ENCODE measurements at places on chromosomes 12 and 14.

GRCh38 chr12:131123817-131124216 lies 170.1 kb downstream of the ADGRD1 start:
- no peak for DNase-seq

- no peak for DNase-seq
Measured at GRCh38 chr14:49962621-49963020, 69.7 kb downstream of the ARF6 start.

DNA sequence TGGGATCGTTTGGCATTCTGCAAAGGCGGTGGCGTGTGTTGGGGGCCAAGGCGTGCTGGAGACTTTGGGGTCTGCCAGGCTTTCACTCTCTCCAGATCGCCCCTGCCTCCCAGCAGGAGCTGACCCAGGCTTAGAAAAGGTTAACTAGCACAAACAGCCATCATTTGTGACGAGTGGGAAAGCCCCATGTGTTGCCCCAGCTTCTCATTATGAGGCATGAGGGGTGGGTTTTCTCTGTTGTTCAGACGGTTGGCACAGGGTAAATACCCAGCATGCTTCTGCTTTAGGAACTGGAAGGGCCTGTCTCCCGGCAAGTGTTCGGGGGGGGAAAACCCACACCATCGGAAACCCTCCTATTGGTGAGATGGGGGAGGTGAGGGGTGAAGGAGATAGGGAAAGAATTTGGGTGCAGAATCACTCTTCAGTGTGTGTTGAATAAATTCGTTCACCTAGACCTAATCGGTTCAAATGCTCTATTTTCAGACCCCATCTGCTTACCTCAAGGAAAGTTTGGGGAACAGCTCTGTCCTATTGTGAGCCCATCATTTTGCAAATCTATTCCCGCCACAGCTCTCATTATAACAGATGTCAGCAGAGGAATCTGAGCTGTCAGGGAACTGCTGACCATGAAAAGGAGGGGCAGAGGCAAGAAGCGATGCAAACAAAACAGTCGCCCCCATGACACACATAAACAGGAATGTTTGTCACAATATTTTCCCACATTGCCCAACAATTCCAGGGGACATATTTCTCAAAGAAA lies 34.7 kb upstream of the C12orf42 start:
- peak; percentile 51 for DNase-seq

DNA sequence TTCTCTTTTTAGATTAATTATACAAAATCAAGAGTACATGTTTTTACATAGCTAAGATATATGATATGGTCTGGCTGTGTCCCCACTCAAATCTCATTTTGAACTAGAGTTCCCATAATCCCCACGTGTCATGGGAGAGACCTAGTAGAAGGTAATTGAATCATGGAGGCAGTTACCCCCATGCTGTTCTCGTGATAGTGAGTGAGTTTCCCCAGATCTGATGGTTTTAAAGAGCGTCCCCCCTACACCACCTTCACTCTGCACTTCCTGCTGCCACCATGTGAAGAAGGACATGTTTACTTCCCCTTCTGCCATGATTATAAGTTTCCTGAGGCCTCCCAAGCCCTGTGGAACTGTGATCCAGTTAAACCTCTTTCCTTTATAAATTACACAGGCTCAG lies 21.4 kb upstream of the DRAM1 start:
- DNase-seq: no peak

DNA sequence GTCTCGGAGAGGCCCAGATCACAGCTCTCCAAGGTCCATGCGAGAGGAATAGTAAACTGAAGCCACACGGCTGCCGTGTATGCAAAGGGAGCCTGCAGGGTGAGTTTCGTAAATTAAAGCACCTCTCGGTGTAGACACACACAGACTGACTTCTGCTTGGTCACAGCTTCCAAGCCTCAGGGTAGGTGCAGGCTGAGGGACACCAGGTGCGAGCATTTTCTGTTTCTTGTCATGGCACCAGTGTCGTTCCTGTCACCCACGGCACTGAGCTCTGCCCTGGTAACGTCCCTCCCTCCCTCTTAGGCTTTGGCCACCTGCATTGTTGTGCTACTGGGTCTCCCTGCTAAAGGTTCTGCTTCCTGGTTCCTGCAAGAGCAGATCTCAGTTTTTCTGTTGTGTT lies 76.2 kb upstream of the DYNC1H1 start:
- DNase-seq: no peak

GRCh38 chr14:99272899-99273765 lies 1.1 kb upstream of the BCL11B start:
- peak; percentile 79 for DNase-seq

DNA sequence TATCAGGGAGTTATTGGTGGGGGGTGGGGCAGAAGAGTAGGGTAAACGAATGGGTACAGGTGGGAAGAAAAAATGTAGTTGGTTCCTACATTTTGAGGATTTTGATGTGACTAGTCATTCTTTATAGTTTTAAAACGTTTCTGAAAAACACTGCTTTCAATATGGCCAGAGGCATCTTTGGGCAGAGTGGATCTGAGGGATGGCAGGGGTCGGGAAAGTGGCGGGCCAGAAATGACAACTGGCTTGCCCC lies 527 bp upstream of the ATP23 start:
- no peak for DNase-seq

DNA sequence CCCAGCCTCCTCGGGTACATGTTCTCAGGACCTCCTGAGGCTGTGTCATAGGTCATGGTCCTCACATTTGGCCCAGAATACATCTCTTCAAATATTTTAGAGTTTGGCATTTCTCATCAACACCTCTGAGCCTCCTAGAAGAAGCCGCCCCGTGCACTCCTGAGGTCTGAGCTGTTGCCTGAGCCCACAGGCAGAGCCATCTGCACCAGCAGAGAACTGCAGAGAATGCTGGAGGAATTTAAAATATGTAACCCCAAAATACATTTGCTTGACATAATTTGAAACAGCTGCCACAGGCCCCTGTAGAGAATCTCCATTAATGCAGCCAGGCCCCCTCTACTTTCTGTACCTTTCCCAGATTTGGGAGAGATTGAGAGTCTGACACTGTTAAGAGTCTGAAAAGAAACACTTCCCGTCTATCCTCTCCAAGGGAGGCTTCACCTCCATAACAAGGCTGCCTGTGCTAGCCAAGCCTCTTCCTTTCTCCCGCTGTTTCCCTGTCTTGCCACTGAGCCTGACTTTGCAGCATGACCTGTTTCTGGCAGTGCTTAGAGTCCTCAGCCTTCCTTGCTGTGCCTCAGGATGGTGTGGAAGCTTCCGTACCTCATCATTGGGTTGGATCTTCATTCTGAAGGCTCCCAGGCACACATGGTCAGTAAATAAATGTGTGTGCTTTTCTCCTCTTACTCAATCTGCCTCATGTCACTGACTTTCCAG lies 95.4 kb upstream of the SFSWAP start:
- no peak for DNase-seq

GRCh38 chr14:90383731-90384542 lies 12.9 kb upstream of the CALM1 start:
- peak; percentile 76 for DNase-seq

DNA sequence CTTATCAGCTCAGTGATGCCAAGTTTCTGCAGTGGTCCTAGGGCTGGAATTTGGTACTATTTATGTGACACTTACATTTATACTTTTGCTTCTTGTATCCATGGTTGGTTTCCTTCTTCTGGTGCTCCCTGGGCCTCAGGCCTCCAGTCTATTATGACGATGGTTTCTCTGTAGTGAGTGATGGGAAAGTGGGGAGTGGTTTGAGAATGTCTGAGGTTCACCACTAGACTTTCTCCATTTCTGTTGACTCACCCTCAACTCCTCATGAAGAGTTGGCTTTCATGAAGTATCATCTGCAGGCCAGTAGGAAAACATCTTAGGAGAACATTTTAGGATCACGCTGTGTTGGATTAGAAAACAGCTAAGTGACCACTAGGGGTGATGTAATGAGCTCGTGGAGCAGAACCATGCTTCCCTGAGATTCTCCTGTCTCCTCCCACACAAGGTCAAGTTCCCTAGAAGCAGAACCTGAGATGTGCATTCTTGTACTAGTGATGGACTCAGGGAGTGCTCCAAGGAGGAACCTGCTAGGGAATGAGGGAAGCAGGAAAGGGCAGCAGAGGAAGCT lies 32.1 kb downstream of the RPH3A start:
- DNase-seq: no peak

DNA sequence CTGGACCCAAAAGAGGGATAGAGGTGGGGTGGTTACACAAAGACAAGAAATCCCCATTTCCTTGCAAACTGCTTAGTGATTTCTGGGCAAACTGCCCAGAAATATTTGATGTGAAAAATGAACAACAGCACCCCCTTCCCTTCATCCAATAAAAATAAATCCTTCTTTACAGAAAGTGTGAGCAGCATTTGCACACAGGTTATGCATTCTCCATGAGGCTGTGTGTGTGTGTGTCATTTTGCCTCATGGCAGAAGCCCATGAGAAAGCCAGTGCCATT lies 17.2 kb upstream of the NRXN3 start:
- no peak for DNase-seq

DNA sequence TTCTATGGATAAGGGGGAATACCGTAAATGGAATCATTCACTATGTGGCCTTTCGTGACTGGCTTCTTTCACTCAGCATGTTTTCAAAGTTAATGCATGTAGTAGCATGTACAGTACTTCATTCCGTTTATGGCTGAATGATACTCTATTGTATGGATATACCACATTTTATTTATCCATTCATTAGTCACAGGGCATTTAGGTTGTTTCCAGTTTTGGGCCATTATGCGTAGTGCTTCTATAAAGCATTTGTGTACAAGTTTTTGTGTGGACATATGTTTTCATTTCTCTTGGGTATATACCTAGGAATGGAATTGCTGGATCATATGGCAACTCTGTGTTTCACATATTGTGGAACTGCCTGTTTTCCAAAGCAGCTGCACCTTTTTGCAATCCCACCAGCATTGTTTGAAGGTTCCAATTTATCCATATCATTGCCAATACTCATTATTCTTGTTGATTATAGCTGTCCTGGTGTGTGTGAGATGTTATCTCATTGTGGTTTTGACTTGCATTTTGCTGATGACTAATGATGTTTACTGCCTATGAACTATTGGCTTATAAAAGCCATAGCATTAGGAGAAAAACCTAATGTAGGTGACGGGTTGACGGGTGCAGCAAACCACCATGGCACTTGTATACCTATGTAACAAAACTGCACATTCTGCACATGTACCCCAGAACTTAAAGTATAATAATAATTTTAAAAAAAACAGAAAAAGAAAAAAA lies 45.5 kb downstream of the ATF7IP start:
- DNase-seq: no peak

DNA sequence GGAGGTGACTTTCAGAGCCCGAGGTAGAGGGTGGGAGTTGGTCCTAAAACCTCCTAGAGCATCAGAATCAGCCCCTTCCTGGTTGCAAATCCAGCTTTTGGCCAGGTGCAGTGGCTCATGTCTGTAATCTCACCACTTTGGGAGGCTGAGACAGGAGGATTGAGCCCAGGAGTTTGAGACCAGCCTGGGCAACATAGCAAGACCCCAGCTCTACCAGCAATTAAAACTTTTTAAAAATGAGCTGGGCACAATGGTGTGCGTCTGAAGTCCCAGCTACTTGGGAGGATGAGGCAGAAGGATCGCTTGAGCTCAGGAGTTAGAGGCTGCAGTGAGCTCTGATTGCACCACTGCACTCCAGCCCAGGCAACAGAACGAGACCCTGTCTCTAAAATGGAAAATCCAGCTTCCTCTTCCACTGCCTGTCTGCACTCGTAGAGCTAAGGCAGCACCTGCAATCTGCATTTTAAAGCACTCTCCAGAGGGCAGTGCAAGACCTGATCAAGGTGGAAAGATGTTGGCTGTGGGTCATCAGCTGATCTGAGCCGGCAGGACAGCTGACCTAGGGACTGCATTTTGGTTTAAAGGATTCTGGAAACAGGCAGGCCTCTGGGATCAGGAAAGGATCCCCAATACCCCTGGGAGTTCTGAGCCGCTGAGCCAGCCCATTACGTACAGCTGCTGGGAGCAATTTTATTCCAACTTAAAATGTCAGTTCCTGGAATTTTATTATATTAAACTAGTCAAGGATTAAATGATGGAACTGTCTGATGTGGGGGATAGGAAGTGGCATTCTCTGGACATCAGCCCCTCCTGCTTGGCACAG lies 1.8 kb upstream of the TESC start:
- no peak for DNase-seq

GRCh38 chr12:3216726-3217682 lies 139.8 kb downstream of the TSPAN9 start:
- DNase-seq: no peak

DNA sequence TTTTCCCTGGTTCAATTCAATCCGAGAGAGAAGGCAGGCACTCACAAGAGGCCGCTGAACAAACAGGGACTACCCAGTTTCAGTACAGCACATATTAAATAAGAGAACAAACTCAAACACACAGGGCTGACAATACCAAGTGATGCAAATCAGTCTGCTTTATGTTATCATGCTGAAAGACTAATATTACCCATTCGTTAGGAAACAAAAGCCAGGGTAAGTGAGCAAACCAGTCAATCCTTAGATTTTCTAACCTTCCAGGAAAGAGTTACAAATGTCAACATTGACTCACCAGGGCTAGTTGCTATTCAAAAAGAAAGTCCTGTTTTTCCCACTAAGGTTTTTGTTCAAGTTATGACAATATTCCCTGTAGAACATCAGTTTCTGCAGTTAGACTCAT lies 246.2 kb downstream of the C12orf42 start:
- no peak for DNase-seq

DNA sequence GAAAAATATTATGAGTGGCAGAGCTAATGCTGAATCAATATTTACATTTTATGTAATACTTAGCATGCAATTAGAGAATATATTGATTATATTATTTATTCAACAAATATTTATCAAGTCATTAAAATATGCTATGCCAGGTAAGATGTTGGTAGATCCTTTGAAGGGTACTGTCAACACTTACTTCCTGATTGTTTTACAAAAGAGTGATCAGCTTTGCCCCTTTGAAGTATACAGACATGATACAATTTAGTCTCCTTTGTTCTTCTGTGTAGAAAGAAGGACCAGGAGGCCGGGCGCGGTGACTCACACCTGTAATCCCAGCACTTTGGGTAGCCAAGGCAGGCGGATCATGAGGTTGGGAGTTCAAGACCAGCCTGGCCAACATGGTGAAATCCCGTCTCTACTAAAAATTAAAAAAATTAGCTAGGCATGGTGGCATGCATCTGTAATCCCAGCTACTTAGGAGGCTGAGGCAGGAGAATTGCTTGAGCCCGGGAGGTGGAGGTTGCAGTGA lies 73.9 kb upstream of the IFNG-AS1 start:
- DNase-seq: no peak

- DNase-seq: no peak
Measured at GRCh38 chr12:81987371-81987770, 228.2 kb upstream of the PPFIA2 start.

GRCh38 chr12:57810450-57810849 lies 8.1 kb downstream of the AVIL start:
- no peak for DNase-seq

GRCh38 chr12:112307317-112308011 lies 74.8 kb downstream of the HECTD4 start:
- DNase-seq: no peak

Data from ecto neural progenitor cell (in vitro differentiated cells).